ENCODE measurements at places on chromosomes 12 and 14. TPM values are rescaled to one million over a fixed set of nuclear protein-coding genes. Genes with fewer than 3 reads are reported as not detected.

The REP15 gene
- total RNA-seq, result 1.9 TPM

The HSPA2 gene
- total RNA-seq, result 21.8 TPM

The FAM181A gene
- total RNA-seq, result not detected

The STAC3 gene
- total RNA-seq, result 2.8 TPM

The SVOP gene
- not detected for total RNA-seq

The CCDC175 gene
- total RNA-seq, result 0.41 TPM

The KRT71 gene
- total RNA-seq, result not detected

The ENDOU gene
- 0.64 TPM for total RNA-seq

The CISTR gene
- not detected for total RNA-seq

The SYNDIG1L gene
- 0.14 TPM for total RNA-seq

The IRAK3 gene
- 19.4 TPM for total RNA-seq

The FLVCR2 gene
- total RNA-seq, result 2.3 TPM

The KRT1 gene
- total RNA-seq, result not detected

The ADCY4 gene
- 65.1 TPM for total RNA-seq

The CACNA1C gene
- total RNA-seq, result 121 TPM

The ANKRD33 gene
- 2.9 TPM for total RNA-seq

The SIX1 gene
- total RNA-seq, result not detected

The P3H3 gene
- total RNA-seq, result 90.1 TPM

The RNF212B gene
- total RNA-seq, result not detected

The VRTN gene
- not detected for total RNA-seq

The GPR135 gene
- 10.2 TPM for total RNA-seq

The PCED1B gene
- 9.5 TPM for total RNA-seq

The MGP gene
- 136 TPM for total RNA-seq

Measured in uterus (tissue), 4 donors.